Bronchus fibroblast of lung (primary cell): ENCODE measurements at places on chromosomes 4 and X. TPM values are rescaled to one million over a fixed set of nuclear protein-coding genes. Genes with fewer than 3 reads are reported as not detected.

Gene OTOP1
- not detected in 2 replicates for total RNA-seq

Gene S100P
- not detected in 2 replicates for total RNA-seq

Gene CSAG1
- total RNA-seq: not detected in 2 replicates

Gene MAGEA4
- total RNA-seq: not detected in 2 replicates

Gene FGG
- total RNA-seq: not detected in 2 replicates

Gene MTNR1A
- total RNA-seq: not detected in 2 replicates
